ENCODE measurements at places on chromosomes 3 and 15. TPM values are rescaled to one million over a fixed set of nuclear protein-coding genes. Genes with fewer than 3 reads are reported as not detected.

DNA sequence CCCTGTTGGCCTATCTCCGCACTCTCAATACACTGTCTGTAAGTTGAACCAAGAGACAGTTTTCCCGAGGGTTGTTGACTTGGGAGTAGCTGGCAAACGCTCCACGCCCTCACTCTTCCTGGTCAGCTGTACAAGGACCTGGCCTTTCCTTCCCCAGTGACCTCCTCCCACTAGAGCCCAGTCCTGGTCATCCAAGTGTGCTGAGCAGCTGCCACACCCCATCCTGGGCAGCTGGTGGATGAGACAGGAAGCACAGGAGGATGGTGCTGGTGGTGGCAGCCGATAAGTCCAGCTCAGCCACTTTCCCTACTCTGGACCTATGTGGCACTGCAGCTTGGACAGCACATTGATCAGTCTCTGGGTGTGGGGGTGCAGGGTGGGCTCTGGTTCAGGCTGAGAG, 19.8 kb downstream of the PFKFB4 start:
- no peak for DNase-seq

DNA sequence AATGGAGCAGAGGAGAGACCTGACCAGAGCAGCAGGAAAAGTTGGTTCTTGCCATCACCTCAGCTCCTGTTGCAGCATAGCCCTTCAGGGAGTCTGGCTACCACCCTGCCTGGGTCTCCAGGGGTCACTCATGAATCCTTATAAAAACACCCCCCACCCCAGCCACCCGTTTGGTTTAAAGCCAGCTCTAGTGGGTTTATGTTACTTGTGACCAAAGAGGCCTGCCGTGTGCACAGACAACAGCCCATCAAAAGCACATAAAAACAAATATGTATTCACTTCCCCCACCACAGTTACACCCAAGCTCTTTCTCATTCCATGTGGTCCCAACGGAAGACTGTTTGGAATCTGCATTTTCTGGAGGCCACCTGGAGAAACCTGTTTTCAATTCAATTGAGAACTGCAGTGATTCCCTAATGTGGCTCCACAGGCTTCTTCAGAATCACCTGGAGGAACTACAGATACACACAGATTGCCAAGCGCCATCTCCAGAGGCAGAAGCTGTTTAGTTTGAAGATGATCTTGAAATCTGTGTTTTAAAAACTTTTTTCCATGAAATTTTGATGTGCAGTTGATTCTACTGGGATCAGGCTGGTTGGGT, 13.8 kb downstream of the FOXL2 start:
- no peak for DNase-seq

DNA sequence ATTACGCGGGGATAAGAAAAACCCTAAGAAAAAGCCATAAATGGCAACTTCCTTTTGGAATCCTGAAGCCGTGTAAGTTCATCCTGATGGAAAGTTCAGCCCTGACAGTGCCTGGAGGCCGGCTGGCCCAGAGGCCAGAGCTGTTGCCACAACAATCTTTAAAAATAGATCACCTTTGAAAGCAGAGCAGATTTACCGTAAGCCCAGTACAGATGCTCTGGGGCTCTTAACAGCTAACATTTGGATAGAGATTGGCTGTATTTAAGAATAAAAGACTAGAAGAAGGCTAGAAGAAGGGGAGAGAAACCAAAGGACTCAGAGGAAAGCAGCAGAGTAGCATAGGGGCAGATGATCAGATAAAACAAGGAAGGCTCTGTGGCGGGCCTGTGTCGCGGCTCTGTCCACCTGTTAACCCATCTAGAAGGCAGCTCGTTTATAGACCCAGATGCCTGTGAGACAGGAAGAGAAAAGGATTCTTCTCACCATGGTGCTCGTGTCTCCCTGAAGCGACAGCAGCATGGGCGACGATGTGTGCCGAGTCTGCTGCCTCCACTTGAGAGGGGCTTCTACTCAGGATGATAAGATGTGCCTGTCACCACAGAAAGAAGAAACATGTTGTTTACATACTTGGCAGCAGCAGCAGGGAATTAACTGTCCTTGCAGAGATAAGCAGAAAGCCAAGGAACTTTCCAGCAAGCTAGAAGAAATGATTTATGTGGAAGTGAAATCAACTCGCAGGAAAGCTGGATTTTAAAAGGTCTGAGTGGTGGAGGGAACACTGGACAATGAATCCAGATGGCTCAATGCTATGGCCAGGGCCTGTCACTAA, 69.9 kb downstream of the SYNM start:
- DNase-seq, result peak; percentile 82

DNA sequence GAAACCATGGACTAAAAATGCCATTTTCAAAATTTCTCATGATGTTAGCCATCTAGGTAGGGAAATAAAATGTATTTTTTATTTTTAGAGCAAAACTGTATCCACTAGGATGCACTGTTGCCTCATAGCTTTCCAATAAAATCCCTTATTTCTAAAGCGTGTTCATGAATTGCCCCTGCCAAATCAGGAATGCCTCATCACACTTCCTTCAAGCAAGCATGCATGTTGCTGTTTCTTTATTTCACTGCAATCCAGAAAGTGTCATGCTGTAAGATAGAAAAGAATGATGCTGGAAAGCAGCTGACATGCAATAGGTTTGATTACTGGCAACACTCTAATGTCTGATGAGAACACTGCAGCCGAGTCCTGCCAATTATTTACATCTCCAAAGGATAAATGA, 239.5 kb downstream of the CHL1 start:
- DNase-seq, result peak; percentile 10

- no peak for DNase-seq
Observed at GRCh38 chr3:188583341-188584161, 429.6 kb downstream of the LPP start.

DNA sequence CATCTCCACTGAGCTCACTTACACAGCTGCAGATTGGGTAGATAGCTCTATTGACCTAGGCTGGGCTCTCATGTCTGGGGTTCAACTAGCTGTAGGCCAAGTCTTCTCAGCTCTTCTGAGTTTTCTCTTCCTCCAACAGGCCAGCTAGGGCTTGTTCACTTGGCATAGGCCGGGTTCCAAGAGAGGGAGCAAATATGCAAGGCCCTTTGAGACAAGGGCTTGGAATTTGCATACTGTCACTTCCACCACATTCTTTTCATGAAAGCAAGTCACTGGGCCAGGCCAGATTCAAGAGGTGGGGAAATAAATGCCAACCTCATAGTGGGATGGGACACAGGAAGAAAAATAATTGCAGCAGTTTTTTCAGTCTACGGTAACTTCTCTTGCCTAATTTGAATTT, 25.2 kb downstream of the PIGB start:
- DNase-seq, result no peak

CDCP1 gene
- total RNA-seq, result 0.72 TPM

PBRM1 gene
- 122 TPM for total RNA-seq

GPR149 gene
- 1.7 TPM for total RNA-seq

PFN2 gene
- 79.4 TPM for total RNA-seq

CHDH gene
- 0.48 TPM for total RNA-seq

ZXDC gene
- 28.6 TPM for total RNA-seq

All from umbilical cord (tissue), 2 donors.